Gastroesophageal sphincter (tissue), 4 donors: ENCODE measurements at places on chromosomes 4 and X.
A peak's percentile ranks its signal among the peaks of the same experiment; 100 is the strongest.

- ATAC-seq: no peak
These were observed 364.8 kb downstream of the PDGFC start for GRCh38 chr4:156606554-156607477.

DNA sequence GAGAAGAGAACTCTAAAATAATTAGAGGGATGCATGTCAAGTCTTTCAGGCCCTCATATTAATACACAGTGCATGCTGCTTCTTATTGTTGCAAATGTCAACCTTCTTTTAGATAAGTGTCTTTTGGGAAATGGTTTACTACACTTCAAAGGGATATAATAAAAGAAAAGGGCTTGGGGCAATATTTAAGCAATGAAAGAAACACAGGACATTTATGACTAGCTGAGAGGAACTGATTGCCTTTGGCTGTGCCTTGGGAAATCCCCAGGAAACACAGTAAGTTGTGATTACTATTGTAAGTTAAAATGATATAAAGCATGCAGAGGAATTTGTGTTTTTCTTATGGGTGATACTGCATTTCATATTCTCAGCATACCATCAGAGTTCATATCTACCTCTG lies 1036.2 kb upstream of the GRID2 start:
- ATAC-seq: no peak

- no peak for ATAC-seq
These were observed 53.6 kb downstream of the PAQR3 start for GRCh38 chr4:78885598-78885997.

- no peak for ATAC-seq
These were observed 230.0 kb downstream of the CCSER1 start for GRCh38 chr4:90357117-90357710.

DNA sequence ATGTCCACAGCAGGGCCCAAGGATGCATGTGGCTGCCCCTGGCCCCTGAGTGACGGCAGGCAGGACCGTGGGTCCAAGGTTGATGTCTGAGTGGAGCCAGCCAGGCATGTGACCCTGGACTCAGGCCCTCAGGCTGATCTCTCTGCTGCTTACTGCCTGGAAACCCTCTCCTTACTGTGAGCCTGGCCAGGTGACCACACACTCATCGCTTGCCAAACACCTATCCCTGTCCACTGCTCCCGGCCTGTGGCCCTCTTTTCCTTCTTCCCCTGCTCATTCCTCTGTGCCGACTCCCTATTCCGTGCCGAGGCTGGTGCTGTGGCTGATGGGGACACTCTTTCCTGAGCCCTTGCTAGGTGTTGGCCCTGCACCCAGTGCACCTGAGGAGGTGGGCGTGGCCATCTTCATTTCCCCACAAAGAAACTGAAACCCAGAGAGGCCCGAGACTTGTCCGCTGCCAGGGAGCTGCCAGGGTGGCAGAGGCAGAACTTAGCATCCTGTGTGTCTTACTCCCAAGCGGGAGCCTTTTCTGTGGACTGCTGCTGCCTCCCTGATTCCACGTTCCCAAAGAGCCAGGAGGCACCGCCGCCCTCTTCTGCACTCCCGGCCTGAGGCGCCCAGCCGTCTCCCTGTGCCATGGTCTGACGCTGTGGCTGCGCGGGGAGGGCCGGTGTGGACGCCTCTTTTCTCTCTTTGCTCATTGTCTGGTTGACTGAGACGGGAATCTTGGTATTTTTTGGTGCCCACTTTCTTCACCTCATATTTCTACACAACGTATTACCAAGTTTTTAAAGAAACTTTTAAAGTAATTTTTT lies 11.2 kb upstream of the RNF4 start:
- ATAC-seq: no peak

- peak; percentile 77 for ATAC-seq
These were observed 108.4 kb downstream of the DOCK11 start for GRCh38 chrX:118603981-118604380.

GRCh38 chr4:94960708-94961107 lies 203.0 kb downstream of the BMPR1B start:
- ATAC-seq: no peak

DNA sequence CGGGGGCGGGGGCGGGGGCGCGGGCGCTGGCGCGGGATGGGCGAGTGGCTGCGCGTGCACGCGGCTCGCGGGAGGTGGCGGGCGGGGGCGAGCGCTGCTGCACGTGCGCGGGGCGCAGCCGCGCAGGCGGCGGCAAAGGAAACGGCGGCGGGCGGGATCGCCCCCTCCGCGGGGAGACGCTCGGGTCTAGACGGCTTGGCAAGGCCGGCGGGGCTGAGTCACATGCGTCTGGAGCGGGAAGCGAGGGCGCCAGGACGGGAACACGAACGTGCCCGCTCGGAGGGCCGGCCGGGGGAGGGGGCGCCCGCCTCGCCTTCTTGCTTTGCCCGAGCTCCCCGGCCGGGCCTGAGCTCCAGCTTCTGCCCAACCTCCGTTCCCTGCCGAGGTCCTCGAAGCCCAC lies 4.3 kb upstream of the HAUS7 start:
- ATAC-seq: peak; percentile 37

- no peak for ATAC-seq
These were observed 760.2 kb upstream of the AGA start for GRCh38 chr4:178202422-178202821.

DNA sequence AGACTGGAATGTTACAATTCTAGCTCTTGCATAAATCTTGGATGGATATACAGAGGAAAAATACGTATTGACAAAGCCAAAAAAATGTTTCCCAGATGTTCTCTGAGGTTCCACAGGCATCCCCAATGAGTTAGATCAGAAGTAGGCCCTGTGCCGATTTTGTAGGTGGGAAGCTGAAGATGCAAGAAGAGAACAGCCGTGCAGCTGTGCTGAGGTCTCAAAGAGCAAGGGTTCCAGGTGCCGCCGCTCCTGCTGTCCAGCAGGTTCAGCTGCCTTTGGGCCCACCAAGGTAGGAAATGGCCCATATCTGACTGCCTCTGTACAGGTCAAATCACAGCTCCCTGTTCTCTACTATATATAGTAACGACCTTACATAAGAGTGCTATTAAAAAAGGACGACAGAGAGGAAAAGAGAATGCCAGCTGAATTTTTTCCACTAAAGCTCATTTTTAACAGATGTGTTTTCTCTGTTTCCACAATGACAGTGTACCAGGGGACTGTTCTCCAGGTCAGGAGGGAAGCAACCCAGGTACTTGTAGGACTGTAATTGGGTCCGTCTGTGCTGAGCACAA lies 155.6 kb downstream of the CBR4 start:
- ATAC-seq: peak; percentile 87

DNA sequence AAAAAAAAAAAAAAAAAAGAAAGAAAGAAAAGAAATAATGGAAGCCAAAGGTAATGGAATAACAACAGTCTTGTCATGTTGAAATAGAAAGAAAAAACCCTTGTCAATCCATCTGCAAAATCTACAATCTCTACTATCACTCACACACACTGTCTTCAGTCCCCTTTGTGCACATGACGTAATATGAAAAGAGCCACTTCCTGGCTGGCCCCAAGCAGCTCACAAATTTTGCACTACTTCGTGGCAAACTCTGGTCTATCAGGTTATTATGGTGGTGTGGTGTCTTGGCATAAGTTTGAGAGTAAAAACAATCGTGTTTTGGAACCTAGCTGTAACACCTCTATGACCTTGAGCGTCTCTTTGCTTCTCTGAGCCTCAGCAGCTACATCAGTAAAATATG lies 8.3 kb upstream of the AFAP1 start:
- ATAC-seq: no peak

DNA sequence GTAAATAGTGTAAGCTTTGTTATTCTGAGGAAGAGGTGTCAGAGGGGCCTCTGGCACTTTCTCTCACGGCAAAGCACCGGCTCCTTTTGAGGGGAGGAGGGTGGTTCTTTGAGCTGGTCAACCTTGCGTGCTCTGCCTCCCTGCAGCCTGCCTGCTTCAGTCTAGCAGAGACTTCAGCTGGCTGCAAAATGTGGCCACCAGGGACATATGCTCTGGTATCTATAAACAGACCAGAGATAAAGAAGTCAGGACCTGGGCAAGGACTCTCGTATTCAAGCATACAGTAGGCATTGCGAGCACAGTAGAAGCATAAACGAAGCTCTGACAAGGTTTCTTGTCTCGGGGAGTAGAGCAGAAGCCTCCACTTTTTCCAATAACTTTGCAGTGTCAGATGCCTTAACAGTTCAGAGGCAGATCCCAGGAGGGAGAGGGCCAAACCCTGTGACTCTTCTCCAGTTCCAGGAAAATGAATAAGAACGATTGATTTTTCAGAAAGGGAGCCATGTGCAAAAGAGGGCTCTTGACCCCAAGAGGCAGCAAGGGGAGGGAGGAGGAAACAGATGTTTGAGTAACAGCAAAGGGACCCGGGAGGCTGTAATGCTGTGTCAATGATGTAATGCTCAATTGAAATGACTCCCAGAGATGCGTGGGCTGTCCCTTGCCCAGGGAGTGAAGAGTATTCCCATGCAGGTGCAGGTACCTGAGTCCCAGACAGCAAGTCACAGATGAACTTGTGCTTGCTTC lies 57.9 kb upstream of the TEX13D start:
- ATAC-seq: no peak

DNA sequence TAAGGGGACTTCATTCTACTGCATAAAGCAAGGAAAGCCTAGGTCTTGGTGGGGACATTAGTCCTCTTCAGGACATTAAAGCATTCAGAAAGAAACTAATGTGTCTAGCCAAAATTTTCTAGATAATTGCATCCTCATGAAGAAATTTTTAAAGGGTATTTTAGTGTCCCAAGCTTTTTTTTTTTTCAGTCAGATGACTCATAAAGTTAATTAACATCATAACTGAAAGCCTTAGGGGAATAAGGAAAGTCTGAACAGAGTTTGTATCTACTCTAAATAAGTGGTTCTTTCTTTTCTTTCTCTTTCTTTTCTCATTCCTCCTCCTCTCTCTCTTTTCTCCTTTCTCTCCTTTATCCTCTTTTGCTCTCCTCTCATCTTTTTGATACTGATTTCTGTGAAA lies 202.4 kb downstream of the ADAMTS3 start:
- no peak for ATAC-seq

GRCh38 chrX:110402091-110402849 lies 43.6 kb downstream of the RTL9 start:
- peak; percentile 87 for ATAC-seq
